Fibroblast of skin of scalp (primary cell): ENCODE measurements at places on chromosomes 1 and 21.

GRCh38 chr1:112558634-112559033 lies 49.9 kb downstream of the WNT2B start:
- DNase-seq: no peak

DNA sequence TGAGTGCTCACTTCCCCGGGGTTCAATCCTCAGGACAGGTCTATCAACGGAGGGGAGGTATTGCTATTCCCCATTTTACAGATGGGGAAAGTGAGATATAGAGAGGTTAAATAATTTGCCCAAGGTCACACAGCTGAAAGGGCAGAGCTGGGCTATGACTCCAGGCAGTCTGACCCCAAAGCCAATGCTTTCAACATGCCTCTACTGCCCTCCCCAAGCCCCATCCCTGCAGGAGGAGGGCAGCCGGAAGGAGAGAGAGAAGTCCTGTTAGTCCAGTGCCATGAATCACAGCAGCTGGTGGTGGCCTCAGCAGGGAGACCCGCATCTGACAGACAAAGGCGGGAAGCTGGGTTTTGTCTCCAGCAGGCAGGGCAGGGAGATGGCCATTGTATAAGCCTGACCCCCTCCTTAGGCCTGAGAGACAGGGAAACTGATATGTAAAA lies 20.0 kb upstream of the CLIC4 start:
- DNase-seq: peak; percentile 52

DNA sequence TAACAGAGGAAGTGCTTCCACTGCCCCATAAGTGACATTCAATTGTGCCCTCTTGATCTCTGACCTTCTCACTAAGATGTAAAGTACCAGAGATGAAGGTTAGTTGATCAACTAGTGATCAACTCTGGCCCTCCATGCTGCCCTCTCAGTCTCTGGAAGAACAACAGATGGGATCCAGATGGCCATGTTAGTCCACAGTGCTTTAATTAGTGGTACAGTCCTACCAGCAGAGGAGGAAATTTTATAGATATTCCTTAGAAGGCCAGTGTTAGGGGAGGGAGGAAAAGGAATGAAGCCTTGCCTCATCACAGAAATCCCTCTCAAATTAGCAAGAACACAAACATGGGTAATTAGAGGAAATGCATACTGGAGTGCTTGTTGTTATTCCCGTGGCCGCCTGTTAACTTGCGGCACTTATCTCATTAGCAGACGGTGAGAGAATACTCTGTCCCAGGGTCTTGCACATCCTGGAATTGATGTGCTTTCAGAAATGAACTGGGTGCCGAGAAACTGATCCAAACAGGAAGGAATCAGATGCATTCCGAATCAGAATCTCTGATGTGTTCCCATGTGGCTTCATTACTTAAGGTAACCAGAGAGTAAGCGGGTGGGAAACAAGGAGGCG lies 91.1 kb upstream of the RGS4 start:
- no peak for DNase-seq

- peak; percentile 91 for DNase-seq
Observed at GRCh38 chr1:56081173-56081572, 498.2 kb downstream of the PLPP3 start.

DNA sequence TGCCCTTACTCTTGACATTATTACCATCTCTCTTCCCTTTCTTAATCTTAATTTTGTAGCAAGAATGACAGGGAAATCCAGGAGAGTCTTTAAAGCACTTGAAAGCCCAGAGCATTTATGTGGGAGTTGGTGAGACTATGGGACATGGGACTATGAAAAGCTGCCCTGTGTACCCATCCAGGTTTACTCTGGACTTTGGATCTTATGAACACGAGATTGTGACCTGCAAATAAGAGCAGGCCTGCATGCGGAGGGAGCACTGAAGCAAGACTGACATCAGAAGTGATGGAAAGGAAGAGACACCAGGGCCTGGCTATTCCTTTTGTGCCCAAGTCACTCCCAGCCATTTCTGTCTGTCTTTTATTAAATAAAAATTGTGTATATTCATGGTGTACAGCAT lies 209.6 kb downstream of the NUF2 start:
- no peak for DNase-seq

GRCh38 chr1:167057241-167057688 lies 32.9 kb downstream of the GPA33 start:
- no peak for DNase-seq

GRCh38 chr1:204731509-204731908 lies 46.0 kb upstream of the LRRN2 start:
- DNase-seq: no peak

- peak; percentile 57 for DNase-seq
Observed at GRCh38 chr21:34280389-34280795, 83.4 kb upstream of the KCNE2 start.

DNA sequence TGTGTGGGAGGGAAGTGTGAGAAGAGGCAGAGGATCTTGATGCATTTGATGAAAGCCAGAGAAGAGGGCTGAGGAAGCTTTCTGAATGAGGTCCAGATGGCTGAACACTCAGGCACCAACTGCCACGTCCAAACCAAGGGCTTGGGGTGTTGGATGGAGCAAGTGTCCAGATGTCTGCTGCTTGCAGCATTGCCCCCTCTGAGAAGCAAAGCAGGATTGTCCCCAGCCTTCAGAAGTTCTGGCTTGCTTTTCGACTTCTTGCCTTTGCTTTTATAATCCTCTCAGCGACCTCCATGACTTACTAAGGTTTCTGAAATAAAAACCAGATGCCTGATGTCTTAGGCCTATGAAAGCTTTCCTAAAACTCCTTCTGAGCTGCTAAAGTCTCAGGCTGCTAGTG lies 182.5 kb downstream of the HUNK start:
- DNase-seq: peak; percentile 27

- no peak for DNase-seq
Observed at GRCh38 chr1:54567961-54568360, 19.9 kb downstream of the ACOT11 start.

- no peak for DNase-seq
Observed at GRCh38 chr1:206909161-206909882, 12.1 kb downstream of the IL24 start.

DNA sequence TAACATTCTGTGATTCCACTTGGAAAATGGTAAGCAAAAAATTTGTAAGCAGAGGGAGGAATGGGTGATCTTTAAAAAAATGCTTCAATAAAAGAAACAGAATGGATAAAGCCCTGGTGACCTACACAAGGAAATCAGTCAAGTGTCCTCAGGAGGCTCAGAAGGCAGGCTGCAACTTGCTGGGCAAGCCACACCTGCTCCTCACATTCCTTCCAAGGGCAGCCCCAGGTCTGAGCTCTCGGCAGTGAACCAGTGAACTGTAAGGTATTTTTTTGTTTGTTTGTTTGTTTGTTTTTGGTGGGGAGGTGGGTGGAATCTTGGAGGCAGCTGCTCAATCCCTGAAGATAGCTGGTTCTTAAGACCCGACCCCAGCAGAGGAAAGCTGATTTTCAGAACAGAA lies 4.4 kb downstream of the TACSTD2 start:
- DNase-seq: no peak

DNA sequence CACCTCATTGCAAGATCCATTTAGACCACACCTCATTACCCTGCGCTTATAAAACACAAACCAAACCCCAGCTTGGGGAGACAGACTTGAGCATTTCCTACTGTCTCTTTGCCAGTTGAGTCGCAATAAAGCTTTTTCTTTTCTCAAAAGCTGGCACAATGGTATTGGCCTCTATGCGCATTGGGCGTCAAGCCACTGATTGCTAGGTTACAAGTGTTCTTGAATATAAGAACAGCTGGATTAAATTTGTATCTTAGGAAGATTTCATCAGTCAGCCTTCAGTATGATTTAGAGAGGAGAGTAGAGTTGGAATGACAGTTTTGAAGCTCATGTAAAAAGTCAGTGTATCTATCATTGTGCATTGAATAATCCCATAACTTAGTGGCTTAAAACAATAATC lies 84.9 kb upstream of the RAB4A start:
- DNase-seq: no peak

- no peak for DNase-seq
Observed at GRCh38 chr1:202217516-202217915, 23.9 kb downstream of the LGR6 start.

DNA sequence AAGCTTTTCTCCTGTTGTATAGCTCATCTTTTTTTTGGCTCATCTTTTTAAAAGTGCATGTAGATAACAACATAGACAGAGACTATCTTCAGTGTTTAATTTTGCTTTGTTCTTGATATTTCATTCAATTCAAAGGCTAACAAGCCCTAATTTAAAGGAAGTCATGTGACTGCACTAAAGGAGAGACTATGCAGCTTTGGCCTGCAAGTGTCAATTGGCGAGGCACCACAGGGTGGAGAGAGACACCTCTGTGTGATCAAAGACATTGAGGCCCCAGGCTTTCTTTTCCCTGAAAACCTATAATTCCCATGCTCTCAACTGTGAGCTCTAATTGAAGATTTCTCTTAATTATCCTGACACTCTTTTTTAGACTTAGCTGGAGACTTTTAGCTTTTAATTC lies 53.6 kb downstream of the CHODL start:
- DNase-seq: no peak

DNA sequence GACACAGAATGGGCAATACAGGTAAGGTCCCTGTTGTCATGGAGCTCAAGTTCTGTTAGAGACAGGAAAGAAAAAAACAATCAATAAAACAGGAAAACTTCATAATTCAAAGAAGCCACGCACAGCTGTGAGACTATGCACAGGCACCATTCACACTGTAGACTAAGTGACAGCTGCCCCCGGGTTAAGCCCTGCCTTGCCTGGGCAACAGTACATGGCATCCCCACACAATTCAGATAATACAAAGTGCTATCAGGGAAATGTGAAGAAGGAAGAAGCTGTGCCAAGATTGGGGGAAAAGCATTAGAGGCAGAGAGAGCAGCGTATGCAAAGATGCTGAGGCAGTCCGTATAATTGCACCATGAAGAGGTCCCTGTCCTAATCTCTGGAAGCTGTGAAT lies 9.0 kb upstream of the KCNE2 start:
- DNase-seq: no peak

DNA sequence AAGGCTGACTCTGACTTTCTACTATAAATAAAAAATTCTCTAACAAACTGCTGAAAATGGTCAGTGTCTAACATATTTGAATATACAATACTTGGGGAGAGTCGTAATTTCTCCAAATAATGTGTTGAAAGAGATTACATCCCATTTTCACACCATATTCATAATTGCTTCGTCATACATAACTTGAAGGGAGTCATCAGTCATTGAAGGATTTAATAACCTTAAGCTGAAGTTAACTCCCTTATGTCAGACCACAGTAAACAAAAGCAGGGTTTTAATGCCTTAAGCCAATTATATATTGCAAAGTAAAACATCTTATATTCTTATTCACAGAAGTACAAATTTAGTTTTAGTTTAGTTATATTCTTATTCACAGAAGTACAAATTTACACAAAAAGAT lies 129.9 kb downstream of the RERE start:
- no peak for DNase-seq

DNA sequence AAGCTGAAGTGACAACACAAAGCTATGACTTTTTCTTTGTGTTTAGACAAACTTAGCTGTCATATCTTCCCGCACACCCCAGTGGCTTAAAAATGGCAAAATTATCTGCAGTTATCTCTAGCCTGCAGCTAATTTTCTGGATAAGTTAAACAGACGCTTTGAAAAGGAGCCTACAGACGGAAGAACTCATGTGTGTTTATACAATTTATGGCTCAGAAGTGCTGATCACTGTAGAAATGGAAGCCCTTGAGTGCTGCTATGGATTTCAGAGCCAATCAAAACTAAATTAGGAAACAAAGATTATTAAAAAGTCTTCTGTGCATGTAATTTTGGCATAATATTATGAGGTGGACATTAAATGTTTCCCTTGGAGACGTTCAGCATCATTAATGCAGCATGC lies 11.6 kb downstream of the NTNG1 start:
- no peak for DNase-seq

DNA sequence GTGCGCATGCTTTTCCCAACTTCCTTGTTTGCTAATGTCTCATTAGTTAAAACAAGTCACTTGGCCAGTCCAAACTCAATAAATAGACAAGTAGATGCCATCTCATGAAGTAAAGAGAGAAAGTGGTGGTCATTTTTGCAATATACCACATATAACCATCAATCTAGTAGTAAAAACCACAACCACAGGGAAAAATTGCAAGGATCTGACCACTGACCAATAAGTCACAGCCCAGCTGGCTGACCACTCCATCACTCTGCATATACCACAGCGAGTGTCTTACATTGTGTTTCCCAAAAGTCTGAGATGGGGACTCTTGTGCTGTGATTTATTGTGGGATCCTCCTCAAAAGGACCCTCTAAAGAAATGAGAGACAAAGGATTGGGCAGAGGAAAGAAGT lies 76.0 kb downstream of the FH start:
- no peak for DNase-seq

DNA sequence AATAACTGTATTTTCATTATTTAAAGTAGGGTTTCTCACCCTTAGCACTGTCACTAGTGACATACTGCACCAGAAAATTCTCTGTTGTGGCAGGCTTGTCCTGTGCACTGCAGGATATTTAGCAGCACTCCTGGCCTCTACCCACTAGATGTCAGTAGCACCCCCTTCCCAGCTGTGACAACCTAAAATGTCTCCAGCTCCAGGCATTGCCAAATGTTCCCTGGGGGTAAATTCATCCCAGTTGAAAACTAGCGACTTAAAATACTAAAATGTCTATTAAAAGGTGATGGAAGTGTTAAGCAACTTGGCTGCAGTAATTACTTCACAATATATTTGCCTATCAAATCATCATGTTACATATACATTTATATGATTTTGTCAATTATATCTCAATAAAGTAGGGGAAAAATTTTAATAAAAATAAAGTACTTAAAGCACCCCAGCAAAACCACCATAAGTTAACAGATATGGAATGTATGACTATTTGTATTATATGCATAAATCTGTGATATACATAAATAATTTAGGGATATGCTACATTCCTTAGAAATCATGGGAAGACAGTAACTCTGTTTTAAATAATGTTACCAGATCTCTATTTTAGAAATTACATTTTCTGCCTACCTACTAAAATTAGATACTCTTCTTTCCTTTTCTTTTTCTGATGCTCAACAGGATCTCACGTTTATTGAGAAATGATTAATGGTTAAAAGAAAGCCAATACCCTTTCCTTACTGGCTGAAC lies 74.6 kb downstream of the ARID4B start:
- peak; percentile 80 for DNase-seq

DNA sequence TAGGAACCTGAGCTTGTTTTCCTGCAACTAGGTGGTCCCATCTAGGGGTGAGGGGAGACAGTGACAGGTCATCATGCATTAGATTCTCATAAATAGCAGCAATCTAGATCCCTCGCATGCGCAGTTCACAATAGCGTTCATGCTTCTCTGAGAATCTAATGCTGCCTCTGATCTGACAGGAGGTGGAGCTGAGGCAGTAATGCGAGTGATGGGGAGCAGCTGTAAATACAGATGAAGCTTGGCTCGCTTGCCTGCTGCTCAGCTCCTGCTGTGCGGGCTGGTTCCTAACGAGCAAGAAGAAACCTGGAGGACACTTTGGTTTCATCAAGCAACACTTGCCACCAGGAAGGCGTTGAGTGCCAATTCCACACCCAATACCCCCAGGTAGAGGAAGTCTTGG lies 95.1 kb upstream of the OLIG2 start:
- no peak for DNase-seq

GRCh38 chr1:116268211-116268610 lies 104.8 kb upstream of the ATP1A1 start:
- DNase-seq: peak; percentile 8

- DNase-seq: no peak
Observed at GRCh38 chr1:24179251-24179840, 7.7 kb downstream of the IFNLR1 start.
